CD4-positive, alpha-beta T cell treated with Interleukin-2 at 100 ng/mL for 4 hours (primary cell): ENCODE measurements at places on chromosomes 7 and 10.

- no peak for DNase-seq
Measured at GRCh38 chr10:23001901-23002516, 74.2 kb downstream of the ARMC3 start.

DNA sequence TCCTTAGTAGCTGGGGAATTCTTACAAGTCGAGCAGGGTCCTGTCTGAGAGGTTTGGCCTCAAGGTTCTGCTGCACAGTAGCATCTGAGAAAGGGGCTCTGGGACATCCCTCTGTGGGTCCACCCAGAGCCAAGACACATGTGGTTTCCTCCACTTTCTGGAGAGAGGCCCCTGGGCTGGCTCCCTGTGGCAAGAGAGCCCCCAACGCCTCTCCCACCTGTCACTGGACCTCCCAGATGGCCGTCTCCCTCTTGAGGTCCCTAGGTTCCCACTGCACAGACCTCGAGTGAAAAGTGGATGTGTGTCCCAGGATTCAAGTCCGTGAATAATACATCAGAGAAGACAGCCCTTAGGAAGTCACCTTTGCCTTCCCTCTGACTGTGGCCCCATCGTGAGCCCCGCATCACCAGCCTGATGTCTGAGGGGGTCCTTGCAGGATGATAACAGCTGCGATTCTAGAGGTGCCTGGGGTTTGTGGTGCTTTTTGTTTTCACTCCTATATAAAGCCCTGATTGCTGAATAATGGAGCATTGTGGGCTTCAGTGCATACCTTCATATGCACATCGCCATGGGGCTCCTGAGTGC, 319.0 kb downstream of the GLRX3 start:
- no peak for DNase-seq

DNA sequence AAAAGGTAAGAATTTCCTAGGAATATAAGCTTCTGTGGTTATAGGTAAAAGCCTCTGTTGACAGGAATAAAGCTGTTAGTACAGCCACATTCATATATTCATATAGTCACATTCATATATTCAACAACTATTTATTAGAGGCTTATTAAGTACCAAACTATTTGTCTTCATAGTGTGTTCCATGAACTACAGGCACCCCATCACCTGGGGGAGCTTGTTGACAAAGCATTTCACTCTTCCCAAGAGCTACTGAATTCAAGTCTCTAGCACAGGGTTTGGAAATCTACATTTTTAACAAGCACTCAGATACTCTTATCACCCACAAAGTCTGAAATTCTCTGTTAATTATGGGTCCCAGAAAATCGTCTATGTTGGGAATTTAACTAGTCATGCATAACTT, 110.6 kb downstream of the RNLS start:
- no peak for DNase-seq

GRCh38 chr7:84812021-84812420, 374.8 kb downstream of the SEMA3D start:
- no peak for DNase-seq

DNA sequence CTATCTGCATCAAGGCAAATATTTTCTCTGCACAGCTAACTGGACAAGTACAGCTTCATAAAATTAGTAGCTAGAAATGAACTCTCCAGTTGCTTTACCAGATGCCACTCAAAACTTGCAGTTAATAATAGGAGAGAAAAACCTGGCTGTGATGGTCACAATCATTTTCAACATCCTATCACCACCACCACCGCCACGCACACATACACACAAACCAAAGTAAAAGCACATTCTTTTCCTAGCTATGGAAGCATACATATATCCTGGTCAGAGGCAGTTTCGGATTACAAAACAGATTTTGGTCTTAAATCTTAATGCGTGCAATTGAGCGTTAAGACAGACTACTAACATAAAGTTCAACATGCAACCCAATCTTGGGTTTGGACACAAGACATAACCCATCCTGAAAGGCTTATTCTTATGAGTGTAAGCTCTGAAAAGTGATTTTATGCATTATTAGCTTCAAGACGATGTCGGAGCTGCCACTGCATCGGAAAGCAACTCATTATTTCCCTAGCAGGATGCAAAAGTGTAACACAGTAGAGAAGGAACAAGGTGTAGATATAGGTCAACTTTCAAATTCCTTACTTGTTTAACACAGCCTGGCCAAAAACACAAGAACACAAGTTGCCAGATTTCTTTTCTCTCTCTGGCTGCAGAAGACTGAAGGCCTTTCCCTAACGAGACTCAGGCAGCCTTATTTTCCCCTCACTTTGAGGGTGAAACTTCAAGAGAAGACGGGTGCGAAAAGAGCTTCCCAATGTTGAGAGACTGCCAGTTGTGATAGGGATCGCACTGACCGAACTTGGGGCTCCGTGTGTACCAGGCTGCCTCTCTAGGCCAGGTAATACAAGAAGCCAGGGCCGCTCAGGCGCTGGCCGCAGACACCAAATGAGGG, 1.2 kb downstream of the CACUL1 start:
- DNase-seq = no peak

DNA sequence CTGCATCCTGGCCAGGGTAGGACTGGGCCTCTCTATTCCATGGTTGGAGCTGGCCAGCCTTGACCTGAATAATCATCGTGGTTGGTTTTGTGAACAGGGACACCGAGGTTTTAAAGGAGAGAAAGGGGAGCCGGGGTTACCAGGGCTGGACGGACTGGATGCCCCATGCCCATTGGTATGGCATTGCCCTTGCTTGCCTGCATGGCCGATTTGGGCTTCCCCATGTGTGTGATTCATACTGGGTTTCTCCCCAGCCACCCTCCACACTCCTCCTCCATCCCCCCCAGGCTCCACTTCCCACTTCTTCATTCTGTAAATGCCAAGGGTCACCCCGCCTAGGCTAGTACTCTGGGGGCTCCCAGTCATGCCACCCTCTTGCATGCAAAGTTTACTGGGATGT, 98.8 kb upstream of the MACROH2A2 start:
- peak; percentile 9 for DNase-seq

GRCh38 chr10:72875250-72876055, 18.1 kb upstream of the OIT3 start:
- DNase-seq = peak; percentile 42

DNA sequence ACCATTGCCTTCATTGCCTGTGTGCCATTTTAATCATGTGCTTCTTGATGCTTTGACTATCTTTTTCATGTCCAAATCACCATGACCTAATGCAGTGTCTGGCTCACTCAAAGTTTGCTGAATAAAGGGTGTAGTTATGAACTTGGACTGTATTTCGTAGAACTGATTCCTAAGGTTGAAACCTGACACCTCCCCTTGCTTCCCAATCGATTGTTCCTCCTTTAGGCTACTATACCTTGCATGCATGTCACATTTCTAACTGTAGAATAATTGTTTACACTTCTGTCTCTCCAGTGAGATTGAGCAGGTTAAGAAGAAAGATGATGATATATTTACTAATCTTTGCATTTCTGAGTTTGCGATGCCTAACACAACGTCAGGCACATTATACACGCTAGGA, 41.0 kb upstream of the CDK1 start:
- no peak for DNase-seq

DNA sequence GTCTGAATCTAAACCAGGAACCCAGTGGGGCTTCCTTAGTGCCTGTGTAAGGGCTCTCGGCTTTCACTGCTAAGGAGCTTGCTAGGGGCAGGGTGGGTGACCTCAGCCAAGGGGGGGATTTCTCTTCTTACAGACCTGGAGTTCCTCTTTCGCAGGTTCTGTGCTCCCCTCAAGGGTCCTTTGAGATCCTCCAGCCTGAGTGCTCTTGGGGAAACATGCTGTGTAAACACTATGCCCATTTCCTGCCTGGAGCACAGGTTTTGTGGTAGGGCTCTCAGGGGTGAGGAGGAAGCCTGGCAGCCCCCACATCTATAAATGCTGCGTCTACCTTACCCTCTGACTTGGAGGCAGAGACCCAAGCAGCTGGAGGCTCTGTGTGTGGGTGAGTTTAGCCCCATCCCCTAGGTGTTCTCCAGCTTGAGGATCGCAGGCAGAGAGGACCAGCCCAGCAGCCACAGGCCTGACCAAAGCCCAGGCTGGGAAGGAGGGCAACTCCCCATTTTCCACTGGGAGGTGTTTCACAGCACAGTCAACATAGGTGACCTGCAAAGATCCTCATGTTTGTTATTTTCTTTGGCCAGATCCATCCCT, at the start of gene SFTPA1:
Gene SFTPA1, plus strand, starts transcription at position 339 of the 591 bp plus-strand sequence. CDS start 887 bp downstream, outside the sequence.
- DNase-seq = no peak

- no peak for DNase-seq
Measured at GRCh38 chr10:120460776-120461175, 3.7 kb downstream of the PLPP4 start.

DNA sequence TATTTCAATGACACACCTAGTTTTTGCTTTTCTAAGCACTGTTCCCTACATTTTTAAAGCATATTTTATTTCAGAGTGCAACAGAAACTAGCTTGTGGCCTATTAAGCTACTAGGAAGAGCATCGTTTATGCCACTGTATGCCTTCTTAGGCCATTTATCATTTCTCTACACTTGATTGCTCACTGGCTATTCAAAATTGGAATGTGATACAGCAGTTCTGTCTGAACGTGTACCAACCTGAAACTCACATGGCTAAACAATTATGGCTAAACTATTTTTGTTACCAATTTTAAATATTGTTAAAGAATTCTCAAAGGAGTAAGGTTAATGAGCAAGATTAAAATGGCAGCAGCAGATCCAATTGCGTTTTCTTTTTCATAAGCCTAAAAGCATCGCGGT, 105.2 kb downstream of the GSAP start:
- DNase-seq = no peak

GRCh38 chr7:107326061-107326460, 143.8 kb upstream of the GPR22 start:
- DNase-seq = no peak
